Neural crest cell (in vitro differentiated cells): ENCODE measurements at places on chromosomes 12 and 14.

DNA sequence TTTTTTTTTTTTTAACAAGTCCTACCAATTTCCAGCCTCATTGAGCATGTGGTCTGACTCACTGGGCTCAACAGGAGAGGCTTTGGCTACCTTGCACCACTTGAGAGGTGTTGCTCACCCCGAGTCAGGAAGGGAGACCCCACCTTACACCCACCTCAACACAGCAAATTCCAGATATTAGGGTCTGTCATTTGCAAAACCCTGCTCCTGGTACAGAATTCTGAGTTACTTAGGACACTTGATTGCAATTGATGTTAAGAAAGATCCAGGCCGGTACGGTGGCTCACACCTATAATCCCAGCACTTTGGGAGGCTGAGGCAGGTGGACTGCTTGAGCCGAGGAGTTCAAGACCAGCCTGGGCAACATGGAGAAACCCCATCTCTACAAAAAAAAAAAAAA, 14.1 kb downstream of the DGLUCY start:
- no peak for DNase-seq

GRCh38 chr14:88604212-88604611, 41.4 kb downstream of the ZC3H14 start:
- DNase-seq: no peak

DNA sequence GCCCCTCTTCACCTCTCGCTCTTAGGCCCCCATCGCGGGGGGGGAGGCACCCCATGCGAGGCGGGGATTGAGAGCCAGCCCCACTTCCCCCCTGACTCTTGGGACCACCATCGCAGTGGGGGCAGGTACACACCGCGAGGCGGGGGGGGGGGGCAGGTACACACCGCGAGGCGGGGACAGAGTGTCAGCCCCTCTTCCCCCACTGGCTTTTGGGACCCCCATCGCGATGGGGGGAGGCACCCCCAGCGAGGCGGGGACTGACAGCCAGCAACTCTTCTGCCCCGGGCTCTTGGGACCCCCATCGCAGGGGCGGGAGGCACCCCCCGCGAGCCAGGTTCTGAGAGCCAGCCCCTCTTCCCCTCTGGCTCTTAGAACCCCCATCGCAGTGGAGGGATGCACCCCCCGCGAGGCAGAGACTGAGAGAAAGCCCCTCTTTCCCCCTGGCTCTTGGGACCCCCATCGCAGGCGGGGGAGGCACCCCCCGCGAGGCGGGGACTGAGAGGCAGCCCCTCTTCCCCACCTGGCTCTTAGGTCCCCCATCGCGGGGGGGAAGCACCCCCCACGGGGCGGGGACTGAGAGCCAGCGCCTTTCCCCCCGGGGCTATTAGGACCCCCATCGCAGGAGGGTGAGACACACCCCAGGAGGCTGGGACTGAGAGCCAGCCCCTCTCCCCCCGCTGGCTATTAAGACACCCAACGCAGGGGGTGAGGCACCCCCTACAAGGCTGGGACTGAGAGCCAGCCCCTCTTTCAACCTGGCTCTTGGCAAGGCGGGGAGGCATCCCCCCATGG, 196.5 kb upstream of the PZP start:
- no peak for DNase-seq

- DNase-seq: no peak
Observed at GRCh38 chr12:96773031-96773430, 134.0 kb upstream of the NEDD1 start.

- DNase-seq: peak; percentile 4
Observed at GRCh38 chr14:21825149-21825743, 151.6 kb upstream of the OR4E1 start.

- DNase-seq: peak; percentile 31
Observed at GRCh38 chr14:75979071-75979571, 2.7 kb downstream of the TGFB3 start.

- DNase-seq: no peak
Observed at GRCh38 chr14:75928690-75929181, 53.1 kb downstream of the TGFB3 start.

DNA sequence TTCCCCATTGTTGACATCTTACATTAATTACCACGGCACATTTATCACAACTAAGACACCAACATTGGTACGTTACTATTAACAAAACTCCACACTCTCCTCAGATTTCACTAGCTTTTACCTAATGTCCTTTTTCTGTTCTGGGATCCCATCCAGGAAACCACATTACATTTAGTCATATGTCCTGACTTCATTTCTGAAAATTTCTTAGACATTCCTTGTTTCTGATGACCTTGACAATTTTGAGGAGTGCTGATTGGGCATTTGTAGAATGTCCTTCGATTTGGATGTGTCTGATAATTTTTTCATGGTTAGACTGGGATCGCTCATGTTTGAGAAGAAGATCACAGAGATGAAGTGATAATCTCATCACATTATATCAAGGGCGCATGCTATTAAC, 34.6 kb upstream of the ACSM4 start:
- DNase-seq: no peak

- no peak for DNase-seq
Observed at GRCh38 chr12:50901685-50902113, 50.6 kb upstream of the HIGD1C start.

DNA sequence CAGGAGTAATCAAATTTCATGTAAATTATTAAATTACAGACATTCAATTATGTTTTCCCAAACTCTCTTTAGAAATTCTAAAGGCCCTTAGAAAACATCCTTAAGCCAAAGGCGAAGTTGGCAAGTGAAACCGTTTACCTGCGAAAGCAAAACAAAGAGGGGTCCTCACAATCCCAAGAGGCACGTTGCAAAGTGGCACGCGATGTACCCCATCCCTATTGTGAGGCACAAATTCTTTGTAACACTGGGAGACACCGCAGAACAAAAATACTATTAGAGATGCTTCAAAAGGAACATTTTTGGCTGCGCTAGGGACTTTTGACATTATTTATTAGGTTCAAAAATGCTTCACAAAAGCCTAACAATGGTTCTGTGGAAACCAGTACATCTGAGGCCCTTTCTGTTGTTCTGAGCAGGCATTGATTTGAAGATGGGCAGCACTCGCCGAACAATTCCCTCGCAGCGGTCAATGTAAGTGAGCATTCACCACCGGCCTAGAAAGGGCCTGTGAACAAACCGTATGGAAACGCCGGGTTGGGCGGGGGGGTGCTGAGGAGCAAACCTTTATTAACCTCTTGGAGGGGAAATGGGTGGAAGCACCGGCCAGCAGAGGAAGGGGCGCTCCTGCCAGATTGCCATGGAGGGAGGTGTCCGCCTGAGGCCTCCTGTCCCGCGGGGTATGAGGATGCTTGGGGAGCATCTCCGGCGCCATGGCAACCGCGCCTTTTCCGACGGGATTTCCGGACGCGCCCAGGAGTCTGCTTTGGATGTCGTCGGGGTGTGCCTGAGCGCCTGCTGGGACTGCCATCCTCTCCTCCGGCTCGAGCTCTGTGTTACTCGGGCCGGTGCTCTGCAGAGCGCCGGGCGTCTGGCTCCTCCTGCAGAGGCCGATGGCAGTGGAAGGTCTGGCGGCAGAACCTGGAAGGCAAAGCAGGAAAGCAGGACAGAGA, 193.9 kb downstream of the C12orf42 start:
- DNase-seq: peak; percentile 53

- no peak for DNase-seq
Observed at GRCh38 chr14:91953170-91953985, 5.9 kb upstream of the FBLN5 start.

GRCh38 chr12:66359300-66359699, 57.0 kb downstream of the HELB start:
- no peak for DNase-seq

DNA sequence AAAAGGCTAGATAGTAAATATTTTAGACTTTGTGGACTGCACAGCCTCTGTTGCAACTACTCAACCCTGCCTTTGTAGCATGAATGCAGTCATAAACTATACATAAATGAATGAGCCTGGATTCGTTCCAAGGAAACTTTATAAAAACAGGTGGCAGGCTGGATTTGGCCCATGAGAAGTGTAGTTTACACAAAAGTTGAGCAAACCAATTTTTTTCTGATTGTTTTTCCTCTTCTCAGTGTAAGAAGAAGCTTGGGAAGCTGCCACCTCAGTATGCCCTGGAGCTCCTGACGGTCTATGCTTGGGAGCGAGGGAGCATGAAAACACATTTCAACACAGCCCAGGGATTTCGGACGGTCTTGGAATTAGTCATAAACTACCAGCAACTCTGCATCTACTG, 9.5 kb downstream of the OAS1 start:
- no peak for DNase-seq

GRCh38 chr12:102685172-102685571, 204.8 kb upstream of the IGF1 start:
- DNase-seq: no peak

- no peak for DNase-seq
Observed at GRCh38 chr12:119840582-119840981, 36.5 kb downstream of the CIT start.

- DNase-seq: no peak
Observed at GRCh38 chr12:65408441-65408840, 130.0 kb downstream of the MSRB3 start.

- no peak for DNase-seq
Observed at GRCh38 chr12:68271346-68271745, 17.9 kb upstream of the IL22 start.

DNA sequence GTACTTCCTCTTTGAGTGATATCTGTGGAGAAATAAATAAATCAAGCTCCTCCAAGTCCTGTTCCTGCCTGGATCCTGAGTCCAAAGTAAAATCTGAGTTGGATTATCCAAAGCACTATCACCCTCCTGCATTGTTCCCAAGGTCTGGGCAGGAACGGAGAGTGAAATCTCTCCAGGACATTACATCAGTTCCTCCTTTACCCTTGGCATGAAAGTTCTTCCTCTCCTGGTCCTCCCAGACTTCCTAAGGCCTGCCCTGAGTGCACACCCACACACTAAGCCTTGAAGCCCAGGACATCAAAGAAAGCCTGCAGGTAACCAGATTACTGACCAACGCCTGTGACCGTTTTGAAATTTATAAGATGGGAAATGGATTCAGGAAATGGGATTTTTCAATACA, 206.8 kb upstream of the BCL2L14 start:
- DNase-seq: no peak

DNA sequence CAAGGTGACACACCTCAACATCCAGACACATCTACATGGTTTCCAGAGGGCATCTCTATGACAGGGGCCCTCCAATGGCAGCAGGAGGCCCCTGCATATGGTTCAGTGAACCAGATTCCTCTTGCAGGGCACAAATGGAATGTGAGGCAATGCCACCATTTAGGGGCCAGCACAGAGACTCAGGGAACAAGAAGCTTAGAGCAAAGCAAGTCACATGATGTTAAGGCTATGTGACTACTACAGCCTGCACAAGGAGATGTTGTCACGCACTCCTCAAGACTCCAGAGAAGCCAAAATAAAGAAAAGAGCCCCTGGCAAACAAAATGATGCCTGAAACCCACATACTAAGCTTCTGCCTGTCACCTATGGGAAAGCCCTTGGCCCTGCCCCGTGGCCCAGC, 95.2 kb downstream of the RBM19 start:
- no peak for DNase-seq

DNA sequence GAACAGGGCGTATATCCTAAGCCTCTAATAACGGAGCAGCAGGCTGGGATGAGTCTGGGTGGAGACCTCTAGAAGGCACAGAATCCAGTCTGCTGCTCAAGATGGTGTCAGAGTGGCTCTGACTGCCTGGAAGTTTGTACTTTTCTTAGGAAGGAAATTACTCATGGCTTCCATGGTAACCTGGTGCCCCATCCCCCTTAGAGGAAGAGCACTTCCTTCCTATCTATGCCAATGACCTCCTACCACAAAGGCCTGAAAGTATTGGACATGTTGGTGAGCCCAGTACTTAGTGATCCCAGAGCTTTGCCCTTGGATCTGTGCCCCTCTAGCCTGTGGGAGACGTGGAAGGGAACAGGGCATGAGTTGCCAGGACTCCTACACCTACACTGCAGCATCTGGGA, 1.5 kb downstream of the BATF start:
- DNase-seq: no peak

DNA sequence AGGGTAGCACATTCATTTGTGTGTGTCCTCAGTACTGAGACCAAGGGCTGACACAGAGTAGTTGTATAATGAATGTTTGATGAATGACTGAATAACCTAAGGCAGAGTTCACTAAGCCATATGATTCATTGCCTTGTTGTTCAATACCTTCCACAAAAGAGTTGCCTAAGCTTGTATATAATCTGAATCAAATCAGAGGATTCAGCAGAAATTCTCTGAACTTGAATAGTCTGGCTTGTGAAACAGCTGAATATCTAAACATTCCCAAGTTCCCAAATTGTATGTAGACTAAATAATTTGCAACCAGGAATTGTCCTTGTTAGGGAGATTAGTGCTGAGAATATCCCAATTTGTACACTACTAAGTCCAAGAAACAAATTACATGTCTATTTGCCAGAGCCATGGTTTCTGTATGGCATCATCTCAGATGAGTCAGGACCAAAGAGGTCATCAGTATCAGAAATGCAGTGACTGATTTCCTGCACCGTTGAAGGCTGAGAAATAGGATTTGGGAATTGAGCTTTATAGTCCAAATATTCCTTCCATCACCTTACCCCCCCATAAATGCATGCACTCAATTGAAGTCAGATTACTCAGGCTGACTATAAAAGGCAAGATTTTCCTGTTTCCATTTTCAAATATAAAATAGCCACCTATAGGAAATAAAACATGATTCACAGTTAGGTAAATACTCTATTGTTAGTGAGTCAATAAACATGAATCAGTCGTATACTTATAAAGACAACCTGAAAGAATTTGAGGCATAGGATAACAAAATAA, 168.7 kb downstream of the PHLDA1 start:
- DNase-seq: no peak

GRCh38 chr12:100216337-100216736, 15.7 kb downstream of the ACTR6 start:
- no peak for DNase-seq

GRCh38 chr14:60346706-60347105, 97.7 kb downstream of the PPM1A start:
- no peak for DNase-seq
